NCI-H1105 (cell line): ENCODE measurements at places on chromosomes 2 and 18.

GRCh38 chr2:173567493-173567892 lies 212.8 kb downstream of the CDCA7 start:
- no peak for DNase-seq

- DNase-seq: no peak
Measured at GRCh38 chr2:211133766-211134165, 577.4 kb downstream of the CPS1 start.

DNA sequence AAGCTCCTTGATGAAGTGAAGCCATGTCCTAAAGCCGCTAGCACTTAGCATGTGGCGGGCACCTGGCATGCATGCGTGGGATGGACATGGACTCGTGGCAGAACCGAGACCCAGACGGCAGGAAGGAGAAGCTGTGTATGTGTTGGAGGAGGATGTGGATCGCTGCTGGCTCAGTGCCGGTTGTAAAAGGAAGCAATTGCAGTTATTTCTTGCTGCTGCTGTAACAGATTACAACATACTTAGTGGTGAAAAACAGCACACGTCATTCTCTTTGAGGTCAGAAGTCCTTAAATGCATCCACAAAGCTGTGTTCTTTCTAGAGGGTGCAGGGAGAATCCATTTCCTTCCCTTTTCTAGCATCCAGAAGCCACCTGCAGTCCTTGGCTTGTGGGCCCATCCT lies 74.6 kb downstream of the AGAP1 start:
- no peak for DNase-seq

- DNase-seq: no peak
Measured at GRCh38 chr2:151049746-151050145, 211.9 kb downstream of the RBM43 start.

DNA sequence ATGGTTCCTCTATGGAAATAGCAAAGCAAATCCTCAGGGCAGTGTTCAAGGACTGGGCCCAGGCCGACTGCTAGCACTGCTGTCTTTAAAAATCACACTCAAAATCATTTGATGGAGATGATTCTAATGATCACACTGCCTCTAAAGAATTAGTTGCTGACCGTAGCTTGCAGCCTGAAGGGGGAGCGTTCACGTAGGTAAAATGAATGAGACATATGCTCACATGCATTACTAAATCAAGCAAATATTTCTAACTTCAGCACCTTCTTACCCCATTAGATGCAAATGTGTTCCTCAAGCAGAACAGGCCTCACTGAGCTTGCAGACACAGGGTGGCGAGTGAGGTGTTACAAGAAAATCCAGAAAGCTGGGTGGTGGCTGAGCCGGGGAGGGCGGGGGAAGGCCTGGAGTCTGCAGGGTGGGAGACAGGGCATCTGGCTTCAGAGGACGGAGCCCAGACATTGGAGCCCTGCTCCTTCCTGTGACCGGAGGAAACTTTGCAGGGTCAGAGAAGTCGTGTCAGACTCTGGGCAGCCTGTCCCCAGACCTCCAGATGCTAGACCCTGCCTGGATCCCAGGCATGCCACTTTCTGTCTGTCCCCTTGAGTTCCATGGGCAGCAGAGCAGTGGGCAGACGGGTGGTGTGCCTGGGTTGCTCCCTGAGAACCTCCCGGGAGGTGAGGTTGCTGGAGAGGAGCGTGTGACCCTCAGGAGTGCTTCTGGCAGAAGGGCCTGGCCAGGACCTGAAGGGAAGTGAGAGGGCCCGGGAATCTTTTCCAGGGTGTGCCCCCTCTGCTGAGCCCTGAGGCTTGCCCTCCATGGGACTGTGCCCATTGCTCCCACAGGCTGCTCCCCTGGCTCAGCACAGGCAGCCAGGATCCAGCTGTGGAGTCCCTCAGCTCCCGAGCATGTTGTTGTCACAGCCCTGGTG lies 7.1 kb upstream of the NPPC start:
- no peak for DNase-seq

- DNase-seq: no peak
Measured at GRCh38 chr2:36333350-36334012, 22.1 kb upstream of the CRIM1 start.

GRCh38 chr2:217614498-217614897 lies 388.3 kb downstream of the TNS1 start:
- no peak for DNase-seq

DNA sequence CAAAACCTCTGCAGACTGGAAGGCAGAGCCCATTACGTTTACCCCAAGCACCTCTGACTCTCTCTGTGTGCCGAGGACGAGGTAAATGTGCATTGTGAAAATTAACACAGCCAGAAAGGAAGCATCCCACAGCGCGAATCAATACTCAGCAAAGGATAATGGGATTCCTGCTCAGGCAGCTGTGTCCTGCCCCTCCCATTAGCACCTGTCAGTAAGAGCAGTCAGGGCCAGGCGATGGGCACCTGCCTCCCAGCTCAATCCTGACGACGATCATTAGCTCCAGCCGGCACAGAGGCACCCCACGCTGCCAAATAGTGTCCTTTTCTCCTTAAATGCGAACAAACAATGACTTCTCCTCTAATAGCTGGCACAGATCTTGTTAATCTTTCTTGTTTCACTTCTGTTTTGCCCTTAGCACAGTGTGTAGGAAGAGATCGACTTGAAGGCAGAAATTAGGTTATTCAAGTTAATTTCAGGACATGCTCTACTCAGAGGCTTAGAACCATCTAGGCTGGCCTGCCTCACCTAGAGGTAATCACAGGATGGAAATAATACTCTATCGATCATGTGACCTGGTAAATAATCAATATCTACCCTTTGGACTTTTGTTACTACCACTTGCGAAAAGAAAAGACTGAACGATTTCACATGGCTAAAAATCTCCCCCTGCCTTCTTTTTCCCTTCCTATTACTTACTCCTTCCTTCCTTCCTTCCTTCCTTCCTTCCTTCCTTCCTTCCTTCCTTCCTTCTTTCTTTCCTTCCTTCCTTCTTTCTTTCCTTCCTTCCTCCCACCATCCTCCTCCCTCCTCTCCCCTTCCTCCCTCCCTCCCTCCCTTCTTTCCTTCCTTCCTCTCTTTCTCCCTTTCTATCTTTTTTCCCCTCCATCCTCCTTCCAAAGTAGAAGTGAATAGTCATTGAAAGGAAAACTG lies 487.9 kb upstream of the ID2 start:
- peak; percentile 91 for DNase-seq

GRCh38 chr2:66303471-66303870 lies 131.5 kb upstream of the MEIS1 start:
- DNase-seq: no peak

GRCh38 chr2:16686641-16687040 lies 21.0 kb upstream of the CYRIA start:
- no peak for DNase-seq

DNA sequence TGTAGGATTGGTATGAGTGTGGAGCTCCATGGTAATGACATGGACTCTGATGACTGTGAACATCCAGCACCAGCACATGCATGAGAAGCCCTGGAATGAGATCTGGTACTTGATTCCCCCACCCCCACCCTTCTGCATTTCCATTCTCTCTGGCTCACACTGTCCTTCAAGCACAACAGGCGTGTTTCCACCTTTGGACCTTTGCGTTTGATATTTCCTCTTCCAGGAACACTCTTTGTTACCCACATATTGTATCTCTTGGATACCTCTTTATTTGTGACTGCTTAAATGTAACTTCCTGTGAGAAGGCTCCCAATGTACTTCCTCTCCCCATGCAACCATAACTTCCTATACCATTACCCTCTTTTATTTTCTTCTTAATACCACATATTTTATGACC lies 263.8 kb downstream of the HNMT start:
- DNase-seq: no peak

DNA sequence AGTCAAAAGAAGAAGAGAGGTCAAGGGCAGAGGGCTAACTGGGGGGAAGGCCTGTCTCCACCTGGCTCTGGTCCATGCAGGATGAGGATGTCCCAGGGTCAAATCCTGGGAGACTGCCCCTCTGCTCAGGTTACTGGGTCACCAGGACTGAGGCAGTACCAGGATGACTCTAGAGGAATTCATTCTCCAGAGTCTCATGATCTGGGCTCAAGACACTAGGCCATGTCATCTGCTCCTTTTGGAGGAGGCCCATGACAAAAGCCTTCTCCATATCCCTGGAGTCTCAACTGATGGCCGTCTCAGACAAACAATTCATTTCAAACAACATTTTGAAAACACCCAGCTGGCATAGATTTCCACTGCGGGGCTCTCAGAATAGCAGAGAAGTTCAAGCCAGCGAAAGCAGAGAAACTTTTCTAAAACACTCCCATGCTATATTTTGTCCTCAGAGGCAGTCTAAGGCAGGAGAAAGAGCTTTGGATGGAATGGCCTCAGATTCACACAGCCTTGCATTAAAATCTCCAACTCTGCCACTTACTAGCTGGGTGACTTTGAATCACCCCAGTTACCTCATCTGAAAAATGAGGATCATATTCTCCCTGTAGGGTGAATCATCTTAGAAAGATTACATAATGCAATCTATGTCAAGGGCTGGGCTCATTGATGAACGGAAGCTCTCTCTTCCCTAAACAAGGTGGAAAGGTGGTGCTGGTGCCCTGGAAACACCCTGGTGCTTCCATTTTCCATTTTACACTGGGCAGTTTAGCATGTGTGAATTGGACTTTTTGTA lies 48.8 kb upstream of the LCLAT1 start:
- no peak for DNase-seq

- no peak for DNase-seq
Measured at GRCh38 chr2:49978341-49978740, 824.0 kb upstream of the FSHR start.

- DNase-seq: no peak
Measured at GRCh38 chr2:200483729-200484198, 26.1 kb downstream of the KCTD18 start.
